ENCODE measurements at places on chromosomes 1 and 21.

DNA sequence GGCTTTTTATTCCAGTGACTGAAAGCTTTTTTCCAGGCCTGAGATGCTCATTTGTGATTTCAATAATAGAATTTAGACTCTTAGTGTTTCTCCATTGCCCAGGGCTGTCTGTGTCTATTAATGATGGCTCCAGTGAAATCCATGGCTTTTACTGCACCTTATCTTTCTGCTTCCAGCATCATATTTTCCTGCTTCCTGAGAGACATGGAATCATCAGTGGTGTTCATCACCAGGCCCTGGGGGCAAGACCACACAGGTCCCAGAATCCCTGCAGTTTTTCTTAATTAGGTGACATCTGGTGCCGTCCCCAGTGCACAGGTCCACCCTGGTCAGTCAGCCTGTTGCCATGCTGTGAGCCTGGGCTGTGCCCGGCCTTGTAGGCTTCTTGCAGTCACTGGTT, 15.5 kb downstream of the NT5C1A start:
- no peak for DNase-seq

DNA sequence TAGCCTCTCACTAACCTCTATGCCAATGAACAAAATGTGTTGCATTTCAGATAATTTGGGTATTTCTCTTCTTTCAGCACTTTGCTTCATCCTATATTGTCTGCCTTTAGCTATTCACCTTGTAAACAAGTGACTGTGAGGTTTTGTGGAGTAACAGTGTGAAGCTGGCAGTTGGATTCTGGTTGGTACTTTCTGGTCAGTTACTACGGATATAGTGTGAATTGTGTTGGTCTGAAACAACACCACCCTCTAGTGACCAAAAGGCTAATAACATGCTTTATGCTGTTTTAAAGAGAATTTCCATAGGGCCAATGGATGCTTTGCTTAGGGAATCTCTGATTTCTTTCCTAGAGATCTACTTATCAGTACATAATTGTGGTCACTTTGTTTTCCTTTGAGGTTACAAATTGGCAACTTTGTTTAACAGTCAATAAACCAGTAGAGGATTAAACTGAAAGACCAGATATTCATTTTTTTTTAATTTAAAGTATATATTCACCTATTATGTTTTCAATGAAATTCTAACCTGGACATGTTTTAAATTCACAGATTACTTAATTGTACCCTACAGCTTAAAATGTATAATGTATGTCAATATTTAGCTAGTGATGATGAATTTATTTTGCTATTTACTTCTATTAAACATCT, 2.5 kb upstream of the PTGER3 start:
- DNase-seq, result peak; percentile 69

- DNase-seq, result no peak
Measured at GRCh38 chr1:27569088-27569460, 34.9 kb downstream of the AHDC1 start.

DNA sequence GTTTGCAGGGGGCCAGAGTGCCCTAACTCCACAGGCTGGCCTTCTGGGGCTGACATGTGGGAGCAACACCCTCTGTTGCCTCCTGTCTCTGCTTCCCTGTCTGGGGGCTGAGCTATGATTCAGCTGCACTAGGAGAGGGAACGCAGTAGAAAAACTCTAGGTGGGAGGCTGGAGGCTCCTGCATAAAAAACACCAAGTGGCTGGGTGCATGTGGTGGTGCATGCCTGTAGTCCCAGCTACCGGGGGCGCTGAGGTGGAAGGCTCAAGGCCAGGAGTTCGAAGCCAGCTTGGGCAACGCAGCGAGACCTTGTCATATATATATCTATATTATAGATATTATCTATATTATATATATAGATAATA, 5.6 kb downstream of the KIF17 start:
- no peak for DNase-seq

DNA sequence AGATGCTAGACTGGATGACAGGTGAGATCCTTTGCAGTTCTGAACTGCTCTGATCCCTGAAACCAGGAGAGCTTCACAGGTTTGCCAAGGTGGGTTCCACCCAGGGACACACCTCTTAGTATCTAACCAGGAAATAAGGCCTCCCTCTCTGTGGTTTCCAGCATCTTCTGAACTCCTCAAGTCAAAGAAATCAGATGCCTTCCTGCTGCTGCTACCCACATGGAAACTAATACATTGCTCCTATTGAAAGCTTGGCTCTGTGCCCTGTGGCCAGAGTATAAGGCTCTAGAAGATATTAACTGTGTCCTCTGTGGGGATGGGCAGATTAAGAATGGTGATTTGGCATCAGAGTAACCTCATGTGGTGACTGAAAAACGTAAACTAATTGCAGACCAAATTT, 75.0 kb upstream of the MRPS6 start:
- peak; percentile 37 for DNase-seq

GRCh38 chr1:41539999-41540398, 55.5 kb upstream of the EDN2 start:
- DNase-seq, result no peak

DNA sequence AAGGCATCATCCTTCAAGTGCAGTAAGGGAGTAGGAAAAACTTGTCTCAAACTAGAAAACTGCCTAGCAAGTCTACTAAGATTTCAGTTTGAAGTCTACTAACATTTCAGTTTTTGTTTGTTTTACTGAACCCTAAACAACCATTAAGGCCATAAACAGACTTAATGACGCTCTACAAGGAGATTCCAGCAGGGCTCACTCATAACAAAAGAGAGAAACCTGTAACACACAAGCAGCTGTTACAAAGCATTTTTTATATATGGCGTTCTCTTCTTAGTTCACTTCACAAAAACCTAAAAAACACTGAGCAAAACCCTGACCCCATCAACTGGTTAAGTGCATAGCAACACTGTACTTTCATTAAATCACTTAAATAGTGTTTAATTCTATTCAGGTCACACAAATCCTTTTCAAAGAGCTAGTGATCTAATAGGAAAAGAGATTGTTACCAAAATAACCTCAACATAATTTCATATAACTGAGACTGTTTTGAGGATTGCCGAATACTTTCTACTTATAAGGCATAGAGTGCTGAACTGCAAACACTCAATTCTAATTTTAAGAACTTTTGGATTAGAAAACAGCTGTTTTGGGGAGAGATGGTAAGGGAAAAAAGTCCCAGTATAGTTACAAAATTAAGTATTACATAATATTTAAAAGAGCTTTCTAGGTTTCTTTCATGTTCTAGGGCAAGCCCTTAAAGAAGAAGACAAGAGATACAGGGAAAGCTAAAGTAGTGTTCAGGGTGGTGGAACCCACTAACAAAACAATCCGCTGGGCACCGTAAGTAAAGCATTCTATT, 1.4 kb downstream of the B3GALNT2 start:
- peak; percentile 53 for DNase-seq

DNA sequence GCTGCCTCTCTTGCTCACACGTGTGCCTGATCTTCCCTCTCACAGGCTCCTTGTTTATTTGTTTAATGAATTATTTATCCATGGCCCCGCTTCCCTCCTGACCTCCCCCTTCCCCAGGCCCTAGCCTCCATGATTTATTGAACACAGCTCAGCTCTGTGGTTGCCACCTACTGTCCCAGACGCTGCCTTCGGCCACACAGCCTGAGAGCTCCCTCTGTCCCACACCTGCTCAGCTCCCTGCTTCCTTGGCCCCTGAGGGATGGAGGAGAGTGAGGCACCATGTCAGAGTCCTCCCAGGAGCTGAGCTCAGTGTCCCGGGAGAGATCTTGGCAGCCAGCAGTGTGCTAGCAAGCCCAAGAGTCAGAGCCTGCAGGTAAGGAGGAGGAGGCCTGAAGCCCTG, 3.1 kb upstream of the EFNA3 start:
- DNase-seq, result no peak

DNA sequence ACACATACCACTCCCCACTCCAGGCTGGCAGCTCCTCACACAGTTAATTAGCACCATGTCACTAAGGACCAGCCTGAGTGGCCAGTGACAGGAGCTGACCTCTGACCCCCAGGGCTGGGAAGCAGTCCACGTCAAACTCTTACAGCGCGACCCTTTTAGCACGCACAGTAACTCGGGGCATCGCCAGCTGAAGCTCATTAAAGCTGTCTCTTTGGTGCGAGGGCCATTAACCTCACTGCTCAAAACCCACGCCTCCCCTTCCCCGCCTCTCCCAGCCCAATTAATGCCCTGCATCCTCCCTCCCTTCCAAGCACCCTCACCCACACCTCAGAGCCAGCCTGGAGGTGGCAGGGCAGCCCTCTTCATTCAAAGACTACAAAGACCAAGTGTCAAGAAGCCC, 31.7 kb downstream of the DMAP1 start:
- DNase-seq, result no peak

DNA sequence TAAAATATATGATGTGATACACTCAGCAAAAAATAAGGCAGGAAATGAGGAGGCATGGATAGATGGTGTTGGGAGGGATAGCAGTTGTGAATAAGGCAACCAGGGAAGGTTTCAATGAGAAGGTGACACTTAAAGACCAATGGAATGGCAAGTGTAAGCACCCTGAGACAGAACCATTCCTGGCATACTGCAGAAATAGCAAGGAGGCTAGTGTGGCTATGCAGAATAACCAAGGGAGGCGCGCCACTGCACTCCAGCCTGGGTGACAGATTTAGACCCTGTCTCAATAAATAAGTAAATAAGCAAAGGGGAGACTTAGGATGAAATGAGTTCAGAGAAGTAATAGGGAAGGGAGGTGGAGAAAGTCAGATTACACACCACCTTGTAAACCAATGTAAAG, 113.9 kb downstream of the TOMM20 start:
- DNase-seq, result no peak

- no peak for DNase-seq
Measured at GRCh38 chr1:156386134-156386901, 17.3 kb downstream of the RHBG start.

GRCh38 chr1:189429610-189430009, 1048.1 kb downstream of the BRINP3 start:
- DNase-seq, result peak; percentile 15

DNA sequence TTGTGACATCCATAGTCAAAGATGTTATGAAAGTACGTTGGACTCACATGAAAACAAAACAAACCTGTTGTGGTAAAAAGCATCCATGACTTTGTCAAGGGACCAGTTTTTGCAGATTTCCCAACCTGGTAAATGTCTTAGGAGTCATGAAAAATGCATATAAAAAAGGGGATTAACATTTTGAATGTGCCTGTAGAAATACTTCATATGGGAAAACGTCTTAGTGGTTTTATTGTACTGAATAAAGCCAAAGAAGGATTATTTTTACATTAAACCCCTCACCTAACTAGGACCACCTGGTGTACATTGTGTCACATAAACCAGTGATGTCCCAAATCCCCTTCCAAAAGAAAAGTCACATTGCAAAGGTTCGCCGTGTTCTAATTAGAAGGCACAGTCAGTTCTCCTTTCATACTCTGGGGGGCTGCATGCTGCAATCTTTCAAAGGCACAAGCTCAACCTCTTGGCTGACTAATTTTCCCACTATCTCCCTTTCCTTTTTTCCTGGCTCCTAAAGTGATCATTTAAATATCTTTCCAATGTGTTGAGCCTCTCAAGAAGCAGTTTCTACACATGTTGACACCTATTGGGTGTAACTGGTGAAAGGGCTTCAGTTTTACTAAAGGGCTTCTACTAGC, 119.8 kb upstream of the SPAG17 start:
- no peak for DNase-seq

DNA sequence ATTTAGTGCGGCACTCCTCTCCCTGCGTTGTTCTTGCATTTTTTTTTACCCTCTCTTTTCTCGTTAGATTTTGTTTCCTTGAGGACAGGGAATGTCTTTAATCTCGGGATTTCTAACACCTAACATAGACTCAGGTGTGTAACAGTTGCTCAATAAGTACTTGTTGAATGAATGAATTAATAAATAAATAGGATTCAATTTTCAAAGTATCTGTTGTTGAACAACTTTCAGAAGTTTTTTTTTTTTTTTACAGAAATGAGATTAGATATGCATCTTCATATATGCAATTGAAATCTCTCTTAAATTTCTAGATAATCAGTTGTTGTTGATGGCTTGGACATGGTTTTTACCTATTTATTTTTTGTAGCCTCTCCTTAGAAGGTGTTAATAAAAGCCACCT, 83.1 kb downstream of the ROR1 start:
- DNase-seq, result no peak

DNA sequence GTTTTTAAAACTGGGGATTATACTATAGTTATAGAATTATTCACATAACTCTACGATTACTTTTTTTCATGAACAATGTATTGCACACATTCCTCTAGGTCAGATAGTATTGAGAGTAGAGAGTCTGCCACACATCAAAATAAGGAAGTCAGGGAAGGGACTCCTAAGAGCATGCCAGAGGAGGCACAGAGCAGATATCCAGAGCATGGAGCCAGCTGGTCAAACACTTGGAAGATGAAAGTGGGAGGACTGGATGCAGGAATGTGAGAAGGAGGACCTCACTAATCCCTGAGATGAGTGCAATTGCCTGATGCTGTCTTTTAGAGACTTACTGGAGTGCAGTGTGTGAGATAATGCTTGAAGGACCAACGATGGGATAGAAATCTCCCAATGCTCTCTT, 9.6 kb upstream of the RFX5 start:
- no peak for DNase-seq

DNA sequence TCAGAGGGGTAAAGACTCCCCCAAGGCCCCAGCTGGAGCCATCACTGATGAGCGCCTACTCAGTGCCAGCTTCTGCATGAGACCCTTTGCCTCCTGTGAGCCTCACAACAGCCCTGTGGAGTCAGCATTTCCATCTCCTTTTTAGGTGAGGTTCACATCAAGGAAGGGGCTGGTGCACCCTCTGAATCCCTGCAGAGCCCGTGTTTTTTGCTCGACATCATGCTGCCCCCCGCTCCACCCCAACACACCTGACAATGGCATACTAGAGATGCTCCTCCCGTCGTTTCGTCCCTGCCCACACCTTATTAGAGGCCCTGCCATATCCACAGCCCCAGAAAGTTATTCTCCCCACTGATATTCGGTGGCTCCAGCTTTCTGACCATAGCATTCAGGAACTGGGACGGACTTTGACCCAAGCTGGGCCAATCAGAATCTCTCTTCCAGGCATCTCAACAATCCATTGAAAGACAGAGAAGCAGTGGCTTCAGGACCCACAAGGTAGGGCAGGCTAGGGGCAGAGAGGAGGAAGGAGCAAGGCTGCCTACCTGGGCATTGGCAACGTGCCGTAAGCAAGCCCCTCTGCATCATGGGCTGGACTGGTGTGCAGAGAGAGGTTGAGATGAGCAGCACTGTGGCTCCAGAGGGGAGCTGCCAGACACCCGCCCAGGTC, 32.7 kb downstream of the EPHA10 start:
- no peak for DNase-seq

- peak; percentile 20 for DNase-seq
Measured at GRCh38 chr1:214983126-214983869, 99.2 kb upstream of the KCNK2 start.

GRCh38 chr1:204571128-204571527, 54.9 kb downstream of the MDM4 start:
- DNase-seq, result no peak

- DNase-seq, result no peak
Measured at GRCh38 chr1:43435146-43436145, 18.3 kb downstream of the HYI start.

DNA sequence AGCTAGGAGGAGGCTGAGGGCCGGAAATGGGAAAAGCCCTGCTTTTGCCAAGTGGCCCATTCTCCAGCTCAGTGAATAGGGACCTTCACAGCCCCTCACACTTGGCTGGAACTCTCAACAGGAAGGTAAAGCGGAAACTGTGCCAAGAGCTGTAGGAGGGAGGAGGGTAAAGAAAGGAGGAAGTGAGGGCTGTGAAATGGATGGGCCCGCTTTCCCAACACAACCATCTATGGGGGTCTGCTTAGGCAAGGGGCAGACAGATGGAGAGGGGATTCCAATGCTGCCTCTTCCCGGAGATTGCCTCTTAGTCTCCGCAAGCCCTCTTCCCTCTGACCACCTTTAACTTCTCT, 5.2 kb downstream of the INKA2 start:
- DNase-seq, result no peak

GRCh38 chr1:26900815-26901511, 696 bp upstream of the GPATCH3 start:
- DNase-seq, result no peak

All from LoVo (cell line).